ENCODE measurements at places on chromosomes 7 and 10. TPM values are rescaled to one million over a fixed set of nuclear protein-coding genes. Genes with fewer than 3 reads are reported as not detected.

- DNase-seq, result no peak
Observed at GRCh38 chr7:98997846-98998245, 119.5 kb downstream of the TRRAP start.

DNA sequence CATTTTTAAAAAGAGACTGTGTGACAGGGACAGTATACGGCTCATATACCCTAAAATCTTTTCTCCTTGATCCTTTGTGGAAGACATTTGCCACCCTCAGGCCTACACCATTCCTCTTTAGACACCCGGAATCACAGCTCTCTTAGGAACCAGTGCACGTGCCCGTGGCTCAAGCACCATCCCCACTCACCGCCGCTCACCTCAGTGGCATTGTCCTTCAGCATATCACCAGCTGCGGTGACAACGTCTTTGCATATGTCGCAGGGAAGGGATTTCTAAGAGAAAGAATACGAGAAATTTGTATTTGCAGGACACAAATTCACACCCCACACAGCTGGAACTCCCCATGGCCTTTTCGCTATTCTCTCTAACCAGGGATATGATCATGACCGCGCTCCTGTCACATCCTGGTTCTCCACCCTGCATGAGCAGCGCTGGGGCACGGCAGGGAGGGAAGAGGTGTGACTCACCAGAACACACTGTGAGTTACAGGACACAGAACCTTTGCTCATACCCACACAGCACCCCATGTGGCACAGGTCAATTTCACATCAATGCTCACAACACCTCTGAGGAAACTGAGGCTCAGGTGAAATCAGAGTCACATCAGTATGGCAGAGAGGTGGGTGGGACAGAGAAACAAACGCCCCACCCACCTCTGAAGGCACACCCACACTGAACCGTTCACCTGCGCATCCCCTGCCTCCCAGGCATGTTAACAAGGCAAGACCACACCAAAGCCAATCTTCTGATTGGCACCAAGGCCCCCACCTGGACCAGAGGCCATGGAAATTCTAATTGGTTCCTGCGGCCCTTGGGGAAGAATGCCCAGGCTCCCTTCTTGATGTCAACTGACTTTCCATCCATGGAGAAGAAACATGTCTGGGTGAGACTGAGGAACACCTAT, 19.2 kb downstream of the PSAP start:
- DNase-seq, result no peak

DNA sequence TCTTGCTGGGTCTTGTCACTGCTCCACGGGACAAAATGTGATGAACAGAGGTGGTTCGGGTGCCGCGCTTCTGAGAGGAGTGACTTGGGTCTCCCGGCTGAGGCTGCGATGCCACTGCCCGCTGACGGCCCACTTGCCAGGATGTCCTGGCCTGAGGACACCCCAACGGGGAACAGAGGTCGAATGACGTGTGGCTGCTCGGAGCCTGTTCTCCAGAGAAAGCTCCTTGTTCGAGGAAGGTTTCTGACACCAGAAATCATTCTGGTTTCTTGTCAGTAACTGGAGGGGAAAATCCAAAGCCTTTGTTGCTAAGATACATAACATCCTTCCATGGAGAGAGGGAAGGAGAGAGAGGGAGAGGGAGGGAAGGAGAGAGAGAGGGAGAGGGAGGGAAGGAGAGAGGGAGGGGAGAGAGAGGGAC, 236.4 kb downstream of the WDR37 start:
- DNase-seq, result no peak

- DNase-seq, result peak; percentile 86
Observed at GRCh38 chr10:63206997-63207811, 74.1 kb downstream of the NRBF2 start.

DNA sequence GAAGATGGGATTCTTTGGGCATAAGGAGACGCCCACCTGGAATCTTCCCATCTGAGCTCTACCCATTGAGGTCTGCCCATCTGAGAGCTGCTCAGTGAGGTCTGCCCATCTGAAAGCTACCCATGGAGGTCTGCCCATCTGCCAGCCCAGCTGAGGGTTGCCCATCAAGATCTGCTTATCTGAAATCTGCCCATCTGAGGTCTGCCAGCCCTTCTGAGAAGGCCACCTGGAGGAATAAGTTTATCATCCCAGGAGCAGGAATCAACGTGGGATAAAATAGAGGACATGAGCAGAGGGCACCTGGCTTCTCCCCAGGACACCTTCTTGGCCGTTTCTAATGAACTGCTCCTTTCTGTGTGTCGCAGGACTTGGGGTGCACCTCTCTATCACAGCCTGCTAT, 35.3 kb upstream of the PDZD8 start:
- no peak for DNase-seq

GRCh38 chr10:130749911-130750310, 561.6 kb downstream of the TCERG1L start:
- DNase-seq, result no peak

- DNase-seq, result no peak
Observed at GRCh38 chr7:95802270-95802669, 29.9 kb downstream of the DYNC1I1 start.

DNA sequence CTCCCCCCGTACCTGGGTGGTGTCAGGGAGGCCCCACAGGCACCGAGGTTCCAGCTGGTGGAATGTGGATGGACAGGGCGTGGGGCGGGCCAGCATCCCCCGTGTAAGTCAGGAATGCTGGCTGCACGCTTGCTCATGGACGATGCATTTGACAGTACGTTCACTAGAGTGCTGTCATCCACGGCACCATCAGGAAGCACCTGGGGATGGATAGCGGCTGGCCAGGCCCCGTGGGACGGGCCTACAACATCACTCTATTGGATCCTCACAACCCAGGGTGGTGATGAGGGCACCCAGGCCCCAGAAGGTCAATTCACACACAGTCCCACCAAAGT, 63.6 kb downstream of the INSIG1 start:
- DNase-seq, result no peak

DNA sequence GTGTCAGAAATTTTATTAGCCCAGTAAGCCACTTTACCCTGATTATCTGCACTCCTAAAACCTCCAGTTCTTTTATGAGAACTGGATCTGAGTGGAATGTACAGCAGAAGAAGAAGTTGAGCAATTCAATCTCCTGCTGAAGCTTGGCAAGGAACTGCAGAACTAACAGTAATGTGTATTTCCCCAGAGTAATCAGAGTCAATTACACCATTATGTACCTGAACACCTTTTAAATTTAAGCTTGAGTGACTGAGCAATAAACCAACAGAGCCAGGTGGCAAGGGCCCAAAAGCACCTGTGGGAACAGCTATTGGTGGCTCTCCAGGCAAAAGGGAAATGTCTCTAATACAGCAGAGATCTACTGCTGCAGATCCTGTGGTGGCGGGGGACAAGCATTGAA, 40.1 kb upstream of the AKR1C2 start:
- no peak for DNase-seq

DNA sequence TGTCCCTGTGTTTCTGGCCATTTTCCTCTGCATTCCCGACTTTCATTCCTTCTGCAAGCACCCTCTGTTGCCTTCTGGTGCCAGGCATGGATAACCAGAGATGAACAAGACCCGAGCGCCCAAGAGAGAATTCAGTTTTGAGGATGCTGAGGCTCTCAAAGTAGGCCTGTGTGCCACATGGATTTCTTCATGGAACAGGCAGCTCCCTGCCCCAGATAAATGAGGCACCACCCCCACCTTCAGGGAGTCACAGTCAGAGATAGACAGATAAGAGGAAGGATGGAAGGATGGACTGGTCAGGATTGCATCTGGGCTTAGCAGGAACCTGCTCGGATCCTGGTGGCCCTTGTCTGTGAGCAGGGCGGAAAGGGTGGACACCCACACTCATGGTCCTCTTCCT, 49.4 kb downstream of the ADCYAP1R1 start:
- no peak for DNase-seq

- no peak for DNase-seq
Observed at GRCh38 chr10:116164291-116164690, 108.7 kb downstream of the GFRA1 start.

- DNase-seq, result no peak
Observed at GRCh38 chr7:932651-932975, 21.9 kb downstream of the ADAP1 start.

DNA sequence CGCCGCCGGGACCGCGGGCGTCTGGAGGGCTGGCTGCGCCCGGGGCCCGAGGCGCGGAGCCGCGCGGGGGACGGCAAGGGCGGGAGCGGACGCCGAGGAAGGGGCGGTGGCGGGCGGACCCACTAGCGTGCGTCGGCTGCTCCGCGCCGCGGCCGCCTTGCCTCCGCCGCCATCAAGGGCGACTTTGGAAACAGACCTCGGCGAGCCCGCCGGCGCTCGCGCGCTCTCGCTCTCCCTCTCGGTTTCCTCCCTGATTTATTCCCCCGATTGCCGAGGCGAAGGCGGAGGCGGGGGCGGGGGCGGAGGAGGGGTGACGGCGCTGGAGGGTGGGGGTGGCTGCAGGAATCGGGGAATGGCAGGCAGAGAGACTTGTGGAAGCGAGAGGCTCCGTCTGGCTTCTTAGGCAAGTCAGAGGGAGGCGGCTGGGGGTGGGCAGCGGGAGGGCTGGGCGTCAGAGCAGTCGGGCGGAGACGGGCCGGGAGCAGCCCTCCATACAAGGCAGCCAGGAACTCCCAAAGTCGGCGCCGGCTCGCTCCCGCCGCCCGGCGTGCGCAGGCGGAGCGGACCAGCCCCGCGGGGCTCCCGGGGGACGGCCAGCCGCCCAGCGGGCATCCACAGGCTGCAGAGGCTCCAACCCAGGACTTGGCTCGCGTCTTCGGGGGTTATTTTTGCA, at the start of gene CACNA2D1:
CACNA2D1 (minus strand) TSS at position 231 of the 673 bp plus-strand sequence.
- DNase-seq, result peak; percentile 90

DNA sequence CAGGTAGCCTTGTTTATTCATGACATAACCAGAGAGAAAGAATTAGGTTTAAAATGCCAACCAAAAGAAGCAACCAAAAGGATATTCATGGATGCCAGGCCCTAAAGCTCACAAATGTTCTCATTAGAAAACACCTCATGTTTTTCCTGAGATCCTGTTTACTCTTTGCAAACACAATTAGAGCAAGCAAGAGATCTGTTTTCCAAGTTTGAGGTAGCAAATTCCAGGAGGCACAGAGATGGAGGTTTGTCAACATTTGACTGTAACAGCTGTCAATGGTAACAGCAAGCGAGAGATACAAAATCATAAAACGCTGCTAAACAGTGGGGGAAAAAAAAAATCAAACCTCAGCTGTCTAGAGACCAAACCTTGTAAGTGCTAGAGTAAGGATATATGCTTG, 182.2 kb downstream of the PLXDC2 start:
- DNase-seq, result no peak

DNA sequence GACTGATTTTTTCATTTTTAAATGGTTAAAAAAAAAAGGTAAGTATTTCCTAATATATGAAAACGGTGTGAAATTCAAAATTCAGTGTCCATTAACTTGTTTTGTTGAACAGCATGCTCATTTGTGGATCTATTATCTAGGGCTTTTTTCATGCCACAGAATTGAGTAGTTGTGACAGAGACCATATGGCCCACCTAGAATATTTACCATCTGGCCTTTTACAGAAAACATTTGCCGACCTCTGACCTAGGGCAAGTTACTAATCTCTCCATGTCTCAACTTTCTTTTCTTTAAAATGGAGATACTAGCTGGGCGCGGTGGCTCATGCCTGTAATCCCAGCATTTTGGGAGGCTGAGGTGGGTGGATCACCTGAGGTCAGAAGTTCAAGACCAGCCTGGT, 41.3 kb downstream of the GRK5 start:
- DNase-seq, result no peak

- peak; percentile 80 for DNase-seq
Observed at GRCh38 chr7:25408012-25408687, 179.9 kb upstream of the NPVF start.

- no peak for DNase-seq
Observed at GRCh38 chr10:103280506-103280905, 3.6 kb downstream of the INA start.

- no peak for DNase-seq
Observed at GRCh38 chr7:116978006-116978405, 24.7 kb downstream of the ST7 start.

Gene ADCY1
- 4.6 TPM for total RNA-seq

Gene NEUROD6
- total RNA-seq, result 0.96 TPM

Gene FZD8
- total RNA-seq, result 22.9 TPM

Gene SPDYE1
- total RNA-seq, result not detected

Gene MNX1
- total RNA-seq, result 3.4 TPM

Gene TMEM184A
- 3.4 TPM for total RNA-seq

Gene FAM25C
- not detected for total RNA-seq

Gene ZNF365
- 6.3 TPM for total RNA-seq

Gene PSD
- 11.6 TPM for total RNA-seq

Gene WNT8B
- total RNA-seq, result 0.72 TPM

Gene FAM25G
- total RNA-seq, result not detected

Gene RBP3
- total RNA-seq, result 2.2 TPM

Data from umbilical cord (tissue), 2 donors.